ENCODE measurements at places on chromosomes 2 and 18. TPM values are rescaled to one million over a fixed set of nuclear protein-coding genes. Genes with fewer than 3 reads are reported as not detected.

- no peaks in the 10 kb centered on the region for H3K36me3 ChIP-seq
- no peak for DNase-seq
- no peak overlapping the region for H3K4me3 ChIP-seq
- H3K27ac ChIP-seq, result no peak overlapping the region
- H3K4me1 ChIP-seq, result peaks cover 3% of the 10 kb centered on the region
- H3K27me3 ChIP-seq, result no peaks in the 10 kb centered on the region
These were observed 23.5 kb downstream of the HADHB start for GRCh38 chr2:26268213-26268612.

DNA sequence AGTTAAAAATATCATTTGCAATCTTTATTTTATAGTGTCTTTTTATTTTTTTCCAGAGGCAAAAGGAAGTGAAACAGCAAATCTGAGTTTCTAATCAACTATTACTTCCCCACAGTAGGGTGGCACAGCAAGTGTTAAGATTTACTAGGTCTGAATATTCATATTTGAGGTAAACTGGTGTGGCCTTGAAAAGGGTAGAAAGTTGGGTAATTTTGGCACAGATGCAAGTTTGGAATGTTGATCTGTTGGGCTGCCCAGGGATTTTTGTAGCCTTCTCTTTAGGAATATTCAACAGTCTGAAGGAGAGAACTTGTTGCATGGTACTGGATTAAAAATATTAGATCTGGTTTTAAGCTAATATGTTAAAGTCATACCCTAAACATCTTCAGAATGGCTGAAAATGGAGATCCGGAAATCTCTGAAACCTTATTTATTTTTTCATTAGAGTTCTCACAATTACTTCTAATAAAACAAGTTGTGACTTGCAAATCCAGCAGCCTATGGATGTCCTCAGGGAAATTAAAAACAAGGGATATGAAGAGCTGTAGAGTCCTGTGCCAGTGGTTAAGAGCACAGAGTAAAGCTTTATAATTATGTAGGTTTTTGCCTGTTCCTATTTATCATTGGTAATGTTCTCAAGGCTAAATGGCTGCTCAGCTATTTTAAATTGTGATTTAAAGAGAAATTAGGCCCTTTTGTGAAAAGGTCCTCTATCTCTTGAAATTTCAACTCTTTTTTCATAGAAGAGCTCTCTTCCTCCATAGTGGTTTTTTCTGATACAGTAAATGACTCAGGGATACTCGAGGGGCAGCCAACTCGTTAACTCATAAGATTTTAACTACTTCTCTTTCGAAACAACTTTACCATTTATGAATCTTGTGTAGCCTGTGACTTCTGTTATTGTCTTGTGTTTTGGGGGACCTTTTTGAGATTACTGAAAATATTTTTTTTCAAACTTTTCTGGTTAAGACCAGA lies 11.0 kb downstream of the TANK start:
- H3K36me3 ChIP-seq, result peaks cover 8% of the 10 kb centered on the region
- no peak for DNase-seq

- no peaks in the 10 kb centered on the region for H3K4me1 ChIP-seq
- no peaks in the 10 kb centered on the region for H3K36me3 ChIP-seq
- DNase-seq, result no peak
- H3K27me3 ChIP-seq, result no peaks in the 10 kb centered on the region
- H3K27ac ChIP-seq, result no peak overlapping the region
- H3K4me3 ChIP-seq, result no peak overlapping the region
These were observed 423.7 kb upstream of the ACVR2A start for GRCh38 chr2:147420947-147421675.

DNA sequence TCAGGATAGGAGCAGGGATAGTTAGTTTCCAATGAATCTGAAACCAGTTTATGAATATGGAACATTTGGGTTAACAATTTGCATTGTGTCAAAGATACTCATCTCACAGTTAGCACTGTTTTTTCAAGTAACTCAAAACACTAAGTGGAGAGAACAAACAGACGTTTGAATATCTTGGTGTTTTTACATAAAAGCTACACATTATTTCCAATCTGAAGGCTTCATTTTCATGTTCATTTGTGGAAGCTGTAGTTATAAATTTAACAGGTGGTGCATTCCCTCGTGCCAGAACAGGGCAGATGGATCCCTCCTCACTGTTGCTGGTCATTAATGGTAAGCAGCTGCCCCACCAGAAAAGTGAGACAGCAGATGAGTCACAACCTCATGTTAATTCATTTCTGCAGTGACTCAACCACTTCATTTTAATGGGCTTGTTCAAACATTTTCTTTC lies 286.9 kb downstream of the TMX3 start:
- H3K4me3 ChIP-seq, result no peak overlapping the region
- peaks cover 6% of the 10 kb centered on the region for H3K4me1 ChIP-seq
- no peaks in the 10 kb centered on the region for H3K27me3 ChIP-seq

Gene CNNM4
- 5.3 TPM for total RNA-seq

Gene STPG4
- 0.53 TPM for total RNA-seq

DNA sequence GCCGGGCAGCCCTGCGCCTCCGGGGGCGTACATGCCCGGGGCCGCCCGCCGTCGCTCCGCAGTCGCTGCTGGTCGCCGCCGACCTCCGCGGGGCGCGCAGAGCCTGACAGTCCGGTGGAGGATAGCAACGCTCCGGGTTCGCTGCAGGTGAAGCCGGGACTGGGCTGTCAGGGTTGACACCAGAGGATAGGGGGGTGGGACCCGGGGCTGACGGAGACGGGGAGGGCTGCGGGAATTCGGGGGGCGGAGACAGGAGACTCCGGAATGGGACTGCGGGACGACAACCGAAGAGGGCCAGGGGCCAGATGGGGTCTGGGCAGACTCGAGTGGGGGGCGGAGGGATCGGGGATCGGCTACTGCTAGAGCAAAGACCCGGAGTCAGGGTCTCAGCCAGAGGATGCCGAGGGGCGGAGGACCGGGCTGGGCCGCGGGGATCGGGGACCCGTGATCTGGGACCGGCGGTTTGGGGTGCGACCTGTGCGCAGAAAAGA lies 403 bp downstream of the TMEM127 start:
- peak overlapping the region; percentile 69 for H3K4me3 ChIP-seq
- peaks cover 27% of the 10 kb centered on the region for H3K4me1 ChIP-seq
- peaks cover 21% of the 10 kb centered on the region for H3K36me3 ChIP-seq
- H3K27ac ChIP-seq, result peak overlapping the region; percentile 63
- peak; percentile 46 for DNase-seq

GRCh38 chr18:48820483-48821250 lies 130.1 kb downstream of the SMAD7 start:
- H3K4me1 ChIP-seq, result peaks cover 9% of the 10 kb centered on the region
- no peaks in the 10 kb centered on the region for H3K27me3 ChIP-seq
- H3K27ac ChIP-seq, result no peak overlapping the region
- H3K36me3 ChIP-seq, result no peaks in the 10 kb centered on the region
- no peak overlapping the region for H3K4me3 ChIP-seq
- no peak for DNase-seq

- H3K4me3 ChIP-seq, result no peak overlapping the region
- H3K4me1 ChIP-seq, result no peaks in the 10 kb centered on the region
- H3K27ac ChIP-seq, result no peak overlapping the region
- no peaks in the 10 kb centered on the region for H3K27me3 ChIP-seq
- no peak for DNase-seq
These were observed 199.6 kb downstream of the AFF3 start for GRCh38 chr2:99942561-99943347.

Gene KCNG2
- not detected for total RNA-seq

DNA sequence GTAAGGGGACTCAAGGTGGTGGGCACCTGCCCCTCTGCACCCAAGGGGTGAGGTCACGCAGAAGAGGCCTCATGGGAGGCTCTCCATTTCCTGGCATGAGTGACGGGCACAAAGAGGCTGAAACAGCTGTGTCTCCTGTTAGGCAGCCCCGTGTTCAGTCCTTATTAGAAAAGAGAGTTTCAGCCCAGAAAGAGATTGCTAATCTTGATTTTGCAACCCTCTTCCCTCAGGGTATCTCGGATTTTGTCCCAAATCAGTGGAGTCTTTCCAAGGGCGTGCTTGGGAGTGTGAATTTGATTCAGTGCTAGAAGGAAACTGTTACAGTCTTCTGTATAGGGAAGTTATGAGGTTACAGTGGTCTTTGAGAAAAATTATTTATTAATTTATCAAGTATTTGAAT lies 10.4 kb downstream of the TNFRSF11A start:
- peaks cover 63% of the 10 kb centered on the region for H3K4me1 ChIP-seq
- no peaks in the 10 kb centered on the region for H3K36me3 ChIP-seq
- no peak overlapping the region for H3K27ac ChIP-seq
- no peak for DNase-seq
- no peak overlapping the region for H3K4me3 ChIP-seq

DNA sequence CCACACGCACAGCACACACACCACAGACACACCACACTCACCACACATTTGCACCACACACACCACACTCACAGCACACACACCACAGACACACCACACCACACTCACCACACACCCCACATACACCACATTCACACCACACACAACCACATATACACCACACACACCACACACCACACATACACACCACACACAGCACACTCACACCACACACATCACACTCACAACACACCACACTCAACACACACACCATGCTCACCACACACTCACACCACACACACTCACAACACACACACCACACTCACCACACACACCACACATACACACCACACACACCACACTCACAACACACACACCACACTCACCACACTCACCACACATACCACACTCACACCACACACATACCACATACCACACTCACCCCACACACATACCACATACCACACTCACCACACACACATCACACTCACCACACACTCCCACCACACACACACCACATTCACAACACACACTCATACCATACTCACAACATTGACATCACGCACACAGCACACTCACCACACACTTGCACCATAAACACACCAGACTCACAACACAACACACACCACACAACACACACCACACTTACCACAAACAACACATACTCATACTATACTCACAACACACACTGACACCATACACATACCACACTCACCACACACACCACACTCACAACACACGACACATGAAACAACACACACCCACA lies 60.0 kb downstream of the SDC1 start:
- no peaks in the 10 kb centered on the region for H3K36me3 ChIP-seq
- H3K4me1 ChIP-seq, result peaks cover 3% of the 10 kb centered on the region
- H3K4me3 ChIP-seq, result no peak overlapping the region
- peaks cover 2% of the 10 kb centered on the region for H3K27me3 ChIP-seq
- no peak for DNase-seq

- no peak overlapping the region for H3K27ac ChIP-seq
- H3K27me3 ChIP-seq, result peaks cover 3% of the 10 kb centered on the region
- H3K4me1 ChIP-seq, result no peaks in the 10 kb centered on the region
- H3K36me3 ChIP-seq, result no peaks in the 10 kb centered on the region
- DNase-seq, result no peak
These were observed 66.7 kb upstream of the SLC39A10 start for GRCh38 chr2:195590199-195590860.

Gene NFU1
- total RNA-seq, result 49.7 TPM

DNA sequence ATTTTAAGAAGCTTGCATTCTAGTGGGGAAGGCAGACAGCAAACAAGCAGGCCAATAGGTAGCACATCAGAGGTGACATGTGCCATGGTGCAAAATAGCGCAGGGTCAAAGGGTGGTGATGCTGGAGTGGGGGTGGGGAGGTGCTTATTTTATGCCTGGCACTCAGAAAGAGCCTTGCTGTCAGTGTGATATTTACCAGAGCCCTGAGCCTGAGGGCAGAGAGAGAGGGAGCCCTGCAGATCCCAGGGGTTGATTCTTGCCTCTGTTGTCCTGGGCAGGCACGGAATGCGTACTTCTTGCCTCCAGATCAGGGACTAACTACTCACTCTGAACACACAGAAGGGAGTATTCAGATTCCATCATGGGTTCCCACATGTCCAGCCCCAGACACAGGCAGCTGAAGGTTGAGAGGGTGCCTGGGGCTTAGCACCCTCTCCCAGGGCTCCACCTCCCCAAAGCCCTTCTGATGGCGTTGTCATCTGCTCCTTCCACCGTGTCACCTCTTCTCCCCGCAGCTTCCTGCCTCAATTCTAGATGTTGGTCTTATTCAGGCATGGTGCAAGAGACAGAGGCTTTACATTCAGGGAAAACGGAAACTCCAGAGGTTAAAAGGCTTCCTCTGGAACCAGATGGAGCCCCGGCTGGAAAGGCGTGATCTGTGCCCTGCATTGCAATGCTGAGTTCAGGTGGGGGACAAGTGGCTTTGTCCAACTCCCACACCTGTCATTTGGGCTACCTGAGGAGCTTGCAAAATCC lies 252.3 kb downstream of the HAUS1 start:
- H3K4me1 ChIP-seq, result no peaks in the 10 kb centered on the region
- H3K4me3 ChIP-seq, result no peak overlapping the region
- H3K36me3 ChIP-seq, result no peaks in the 10 kb centered on the region
- H3K27me3 ChIP-seq, result no peaks in the 10 kb centered on the region
- no peak for DNase-seq
- H3K27ac ChIP-seq, result no peak overlapping the region

DNA sequence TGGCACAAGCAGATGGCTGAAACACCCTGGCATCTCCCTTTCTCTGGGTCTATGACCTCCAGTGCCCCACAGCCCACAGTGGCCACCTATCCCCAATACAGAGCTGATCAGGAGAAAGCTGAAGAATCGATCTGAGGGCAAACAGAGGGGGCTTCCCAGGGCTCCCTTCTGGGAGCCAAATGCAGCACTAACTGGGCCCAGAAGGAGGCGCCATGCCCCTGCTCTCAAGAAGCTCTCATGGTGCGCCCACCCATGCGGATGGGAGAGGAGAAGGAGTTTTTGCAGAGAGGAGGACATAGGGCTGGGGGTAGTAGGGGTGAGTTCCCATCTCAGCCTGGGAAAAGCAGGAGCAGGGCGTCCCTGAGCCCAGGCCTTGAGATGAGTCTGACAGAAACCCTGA lies 787.3 kb upstream of the RAB6C start:
- H3K4me3 ChIP-seq, result no peak overlapping the region
- no peaks in the 10 kb centered on the region for H3K36me3 ChIP-seq
- H3K27me3 ChIP-seq, result no peaks in the 10 kb centered on the region
- DNase-seq, result no peak
- no peaks in the 10 kb centered on the region for H3K4me1 ChIP-seq
- no peak overlapping the region for H3K27ac ChIP-seq

DNA sequence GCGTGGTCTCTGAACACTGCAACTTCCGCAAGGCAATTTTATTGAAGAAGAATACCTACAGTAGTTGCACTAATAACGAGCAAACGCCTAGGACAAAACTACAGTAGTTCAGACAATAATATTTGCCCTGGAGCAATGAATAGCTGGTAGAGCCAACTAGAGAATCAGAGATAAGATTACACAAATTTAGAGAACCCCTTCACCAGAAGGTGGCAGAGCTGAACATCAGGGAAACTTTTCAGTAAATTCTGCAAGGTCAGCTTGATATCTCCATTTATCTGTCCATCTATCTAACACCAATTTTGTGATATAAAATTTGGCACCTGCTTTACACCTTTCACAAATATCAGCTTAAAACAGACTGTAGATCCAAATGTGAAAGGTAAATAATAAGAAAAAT lies 43.8 kb downstream of the CDH19 start:
- peaks cover 2% of the 10 kb centered on the region for H3K4me1 ChIP-seq
- H3K27me3 ChIP-seq, result no peaks in the 10 kb centered on the region
- no peak overlapping the region for H3K4me3 ChIP-seq
- DNase-seq, result peak; percentile 52

- peak within 1 kb of the TSS; percentile 82 for H3K27ac ChIP-seq
- no peaks in the 10 kb centered on the region for H3K36me3 ChIP-seq
- peaks cover 3% of the 10 kb centered on the region for H3K27me3 ChIP-seq
- peak within 1 kb of the TSS; percentile 42 for H3K4me3 ChIP-seq
- peak; percentile 99 for DNase-seq
These were observed at the start of gene RASGRP3 for GRCh38 chr2:33476131-33476792. Gene RASGRP3, plus strand, starts transcription at chr2:33476649. Its CDS starts 38,488 bp downstream, at chr2:33515137.

GRCh38 chr2:160408959-160409291 lies 84.7 kb downstream of the RBMS1 start:
- peaks cover 59% of the 10 kb centered on the region for H3K4me1 ChIP-seq
- DNase-seq, result peak; percentile 50
- H3K27ac ChIP-seq, result peak overlapping the region; percentile 90
- no peak overlapping the region for H3K4me3 ChIP-seq

Gene DSG3
- 0.07 TPM for total RNA-seq

All from endothelial cell of umbilical vein (primary cell).